ENCODE measurements at places on chromosomes 2 and 18.
A peak's percentile ranks its signal among the peaks of the same experiment; 100 is the strongest.

GRCh38 chr2:169862816-169863215 lies 35.6 kb downstream of the UBR3 start:
- DNase-seq, result no peak

GRCh38 chr2:8409461-8410260 lies 272.2 kb upstream of the ID2 start:
- no peak for DNase-seq

- DNase-seq, result no peak
Observed at GRCh38 chr18:56565046-56565445, 73.3 kb downstream of the TXNL1 start.

GRCh38 chr18:70276416-70277191 lies 12.2 kb upstream of the SOCS6 start:
- DNase-seq, result no peak

DNA sequence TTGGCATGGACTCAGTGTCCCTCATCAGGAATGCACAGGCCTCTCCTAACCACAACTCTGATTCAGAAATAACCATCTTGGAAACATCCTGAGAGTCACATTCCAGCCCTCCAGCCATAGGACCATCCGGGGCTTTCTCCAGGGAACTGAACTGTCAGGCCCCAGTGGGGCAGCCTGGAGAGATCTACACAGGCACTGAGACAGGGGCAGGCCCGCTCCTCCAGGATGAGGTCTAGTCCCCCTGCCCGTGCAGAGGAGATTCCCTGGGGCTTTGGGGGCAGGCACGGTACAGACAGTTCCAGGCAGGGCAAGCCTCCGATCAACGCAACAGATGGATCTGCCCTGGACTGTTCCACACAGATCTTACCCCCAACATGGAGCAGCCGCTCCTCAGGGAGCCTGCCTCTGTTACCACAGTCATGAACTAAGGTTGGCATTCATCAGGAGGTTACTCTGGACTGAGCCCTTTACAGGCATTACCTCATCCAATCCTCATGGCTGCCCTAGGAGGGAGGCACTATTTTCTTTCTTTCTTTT lies 12.0 kb downstream of the KCNK3 start:
- DNase-seq, result no peak

- DNase-seq, result no peak
Observed at GRCh38 chr2:159146996-159147666, 139.4 kb downstream of the WDSUB1 start.

GRCh38 chr2:189291460-189291859 lies 111.9 kb upstream of the COL5A2 start:
- no peak for DNase-seq

- no peak for DNase-seq
Observed at GRCh38 chr2:209523867-209524266, 100.0 kb downstream of the MAP2 start.

DNA sequence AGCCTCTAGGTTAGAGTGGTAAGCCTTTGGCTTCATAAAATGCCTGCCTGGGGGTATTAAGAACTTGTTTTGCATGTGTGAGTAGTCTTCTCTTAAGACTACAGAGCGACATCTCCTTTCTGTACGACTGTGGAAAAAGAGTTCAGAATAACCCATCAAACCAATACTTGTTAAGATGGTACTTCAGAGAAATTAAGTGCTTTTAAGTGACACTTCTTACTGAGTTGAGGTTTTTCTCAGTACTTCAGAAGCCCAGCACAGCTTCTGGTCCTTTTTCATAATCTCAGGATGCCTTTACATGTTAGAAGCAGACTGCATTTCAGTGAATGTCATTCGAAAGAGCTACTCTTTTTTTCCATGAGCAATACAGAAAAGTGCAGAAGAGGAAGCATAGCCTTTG lies 10.8 kb downstream of the XRCC5 start:
- no peak for DNase-seq

DNA sequence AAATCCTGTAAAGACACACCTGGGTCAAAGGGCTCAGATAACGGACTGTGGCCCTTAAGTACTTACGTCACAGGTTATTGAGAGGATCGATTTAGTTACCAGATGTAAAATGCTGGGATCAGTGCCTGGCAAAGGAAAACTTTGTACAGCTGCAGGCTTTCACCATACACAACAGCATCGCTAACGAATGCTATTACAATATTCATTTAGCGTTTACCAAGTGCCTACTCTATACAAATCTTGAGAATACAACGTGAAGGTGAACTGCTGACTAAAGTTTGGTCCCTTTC lies 619 bp upstream of the MSH6 start:
- no peak for DNase-seq

DNA sequence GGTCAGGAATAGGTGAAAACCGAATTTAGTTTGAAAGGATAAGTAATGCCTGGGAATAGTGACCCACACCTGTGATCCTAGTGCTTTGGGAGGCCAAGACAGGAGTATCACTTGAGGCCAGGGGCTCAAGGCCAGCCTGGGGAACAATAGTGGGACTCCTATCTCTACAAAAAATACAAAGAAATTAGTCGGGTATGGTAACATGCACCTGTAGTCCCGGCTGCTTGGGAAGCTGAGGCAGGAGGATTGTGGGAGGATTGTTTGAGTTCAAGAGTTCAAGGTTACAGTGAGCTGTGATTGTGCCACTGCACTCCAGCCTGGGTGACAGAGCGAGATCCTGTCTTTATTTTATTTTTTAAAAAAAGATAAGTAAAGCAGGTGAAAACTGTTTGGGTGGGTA lies 3.8 kb upstream of the MYO1B start:
- no peak for DNase-seq

DNA sequence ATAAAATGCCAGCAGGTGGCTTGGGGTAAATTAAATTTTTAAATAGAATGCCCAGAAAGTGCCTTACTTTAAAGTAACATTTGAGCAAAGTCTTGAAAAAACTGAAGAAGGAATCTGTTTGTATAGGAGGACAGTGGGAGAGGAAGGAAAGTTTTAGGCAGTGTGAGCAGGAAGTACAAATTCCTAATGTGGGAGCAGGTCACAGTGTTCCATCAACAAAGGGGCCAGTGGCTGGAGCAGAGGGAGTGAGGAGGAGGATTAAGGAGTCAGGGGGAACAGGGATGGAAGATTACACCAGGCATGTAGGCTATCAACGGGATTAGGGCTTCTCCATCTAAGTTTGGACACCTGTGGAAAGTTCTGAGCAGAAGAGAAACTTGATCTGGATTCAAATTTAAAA lies 439.2 kb upstream of the REG3G start:
- no peak for DNase-seq

GRCh38 chr2:23624378-23624777 lies 239.4 kb downstream of the KLHL29 start:
- no peak for DNase-seq

GRCh38 chr18:57942493-57942892 lies 101.5 kb upstream of the NEDD4L start:
- no peak for DNase-seq

DNA sequence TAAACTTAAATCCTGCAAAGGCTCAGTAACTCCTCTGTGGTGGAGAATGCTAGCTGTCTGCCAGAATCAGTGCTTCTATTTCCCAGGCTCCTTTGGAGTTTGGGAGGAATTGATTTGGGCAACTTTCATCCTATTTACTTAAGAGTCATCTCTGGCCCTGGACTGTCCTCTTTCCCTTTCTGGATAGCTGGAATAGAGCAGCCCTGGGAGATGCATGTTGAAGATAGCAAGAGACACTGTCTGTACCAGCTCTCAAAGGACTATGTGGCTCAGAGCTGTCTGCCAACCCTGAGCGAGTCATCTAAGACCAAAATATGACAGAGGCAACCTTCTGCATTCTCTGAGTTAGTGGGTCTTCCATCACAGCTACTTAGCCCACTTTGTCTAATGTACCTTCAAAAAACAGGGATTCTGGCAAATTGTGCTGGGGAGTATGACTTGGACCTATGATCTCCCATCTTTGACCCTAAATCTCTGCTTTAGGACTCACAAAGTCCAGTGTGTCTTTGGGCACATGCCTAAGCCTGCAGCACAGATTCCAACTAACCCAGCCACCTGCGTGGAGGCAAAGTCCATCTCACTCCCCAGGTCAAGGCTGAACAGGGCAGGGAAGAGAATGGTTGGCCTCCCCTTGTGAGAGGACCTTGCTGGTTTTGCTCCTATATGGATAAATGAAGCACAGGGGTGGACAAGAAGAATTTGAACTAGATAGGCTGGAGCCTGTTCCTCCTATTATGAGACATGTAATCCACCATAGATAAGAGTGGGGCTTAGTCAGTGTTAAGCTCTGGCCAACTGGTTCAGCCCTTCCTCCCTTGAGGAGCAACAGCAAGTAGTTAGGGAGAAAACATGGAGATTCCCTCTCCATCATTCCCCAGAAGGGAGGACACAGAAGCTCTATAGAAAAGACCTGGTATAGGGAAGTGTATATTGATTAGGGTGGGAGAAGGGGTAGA lies 99.1 kb upstream of the PELI1 start:
- no peak for DNase-seq

- no peak for DNase-seq
Observed at GRCh38 chr2:101474731-101475384, at the start of gene RFX8. TSS of gene RFX8 (minus strand) at chr2:101475112. CDS start at chr2:101466848, 8,264 bp downstream.

- no peak for DNase-seq
Observed at GRCh38 chr18:74539289-74539688, 5.0 kb downstream of the CNDP1 start.

- DNase-seq, result no peak
Observed at GRCh38 chr2:24205131-24205530, 30.3 kb downstream of the FAM228A start.

- DNase-seq, result no peak
Observed at GRCh38 chr2:222398446-222398885, 25.9 kb upstream of the SGPP2 start.

GRCh38 chr2:161122772-161123530 lies 37.3 kb upstream of the TANK start:
- DNase-seq, result no peak

DNA sequence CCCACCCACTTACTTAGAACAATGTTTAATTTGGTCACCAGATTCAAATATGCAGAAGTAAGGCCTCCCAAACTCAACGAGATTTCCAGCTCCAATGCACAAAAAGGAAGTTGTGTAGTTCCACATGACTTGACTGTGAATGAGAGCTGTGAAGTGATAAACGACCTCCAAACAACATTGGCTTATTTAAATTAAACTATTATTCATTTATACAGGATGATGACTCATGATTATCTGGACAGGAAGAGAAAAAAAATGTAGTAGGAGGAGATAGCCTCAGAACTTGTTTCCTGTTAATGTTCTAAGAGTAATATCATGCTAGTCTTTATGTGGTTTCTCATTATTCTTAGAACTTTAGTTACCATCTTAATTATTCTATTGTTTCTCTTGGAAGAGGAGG lies 237.3 kb downstream of the C1D start:
- no peak for DNase-seq

DNA sequence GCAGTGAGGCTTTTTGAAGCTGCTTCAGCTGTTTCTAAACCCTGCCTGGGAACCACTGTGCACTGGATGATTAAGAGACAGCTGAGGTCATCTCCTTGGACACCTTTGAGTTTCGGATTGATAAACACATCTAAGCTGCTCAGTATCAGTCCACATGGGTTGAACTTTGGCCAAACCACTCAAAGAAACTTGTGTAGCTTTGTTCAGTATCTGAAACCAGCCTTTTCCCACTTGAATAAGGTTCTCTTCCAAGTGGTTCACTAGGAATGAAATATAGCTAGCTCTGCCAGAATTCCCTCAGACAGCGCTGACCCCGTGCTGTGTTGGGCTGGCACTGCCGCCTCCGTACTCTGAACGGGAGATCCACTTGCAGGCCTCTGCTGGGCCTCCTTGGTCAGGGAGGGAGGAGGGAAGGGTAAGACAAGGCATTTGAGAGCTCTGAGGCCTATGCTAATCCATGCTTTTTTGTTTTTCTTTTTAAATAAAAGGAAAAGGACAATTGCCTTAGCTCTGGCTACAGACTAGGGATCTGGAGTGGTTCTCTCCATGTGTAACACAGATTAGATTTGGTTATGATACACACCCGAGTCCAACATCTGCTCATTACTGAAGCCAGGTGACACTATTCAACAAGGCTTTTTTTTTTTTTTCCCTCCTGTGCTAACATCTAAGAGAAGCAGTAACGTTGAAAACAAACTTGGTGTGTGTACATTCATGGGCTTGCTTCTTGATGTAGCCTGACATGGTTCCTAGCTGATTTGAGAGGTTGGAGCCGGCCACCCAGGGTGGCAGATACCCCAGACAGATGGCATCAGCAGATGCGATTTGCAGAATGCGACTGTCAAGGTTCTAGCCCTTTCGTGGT lies 67.7 kb downstream of the NCK2 start:
- DNase-seq, result no peak

DNA sequence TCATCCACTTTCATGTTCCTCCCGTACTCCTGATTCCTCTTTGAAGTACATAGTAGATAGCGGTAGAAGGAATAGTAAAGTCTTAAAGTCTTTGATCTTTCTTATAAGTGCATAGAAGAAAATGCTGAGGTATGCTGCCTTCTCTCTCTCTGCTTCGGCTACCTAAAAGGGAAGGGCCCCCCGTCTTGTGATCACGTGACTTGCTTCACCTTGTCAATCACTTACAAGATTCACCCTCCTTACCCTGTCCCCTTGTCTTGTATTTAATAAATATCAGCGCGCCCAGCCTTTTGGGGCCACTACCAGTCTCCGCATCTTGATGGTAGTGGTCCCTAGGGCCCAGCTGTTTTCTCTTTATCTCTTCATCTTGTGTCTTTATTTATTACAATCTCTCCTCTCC lies 932.2 kb upstream of the FANCL start:
- no peak for DNase-seq

- DNase-seq, result no peak
Observed at GRCh38 chr2:236169741-236170589, 1.8 kb upstream of the GBX2 start.

GRCh38 chr18:61323951-61324350 lies 9.3 kb upstream of the CDH20 start:
- no peak for DNase-seq

- DNase-seq, result no peak
Observed at GRCh38 chr2:121189011-121189410, 96.0 kb downstream of the TFCP2L1 start.

- DNase-seq, result no peak
Observed at GRCh38 chr18:40120796-40121391, 1834.1 kb upstream of the PIK3C3 start.

GRCh38 chr18:11857177-11857887 lies 6.1 kb downstream of the CHMP1B start:
- peak; percentile 49 for DNase-seq
